Activated T-cell treated with anti-CD3 and anti-CD28 coated beads, Interleukin-2, amount 50 U/mL, for 48 hours (primary cell): ENCODE measurements at places on chromosomes 12 and 14.

GRCh38 chr12:98296462-98297079 is 218.8 kb upstream of the TMPO start:
- DNase-seq = no peak

GRCh38 chr14:96189281-96189711 is 15.3 kb upstream of the BDKRB2 start:
- DNase-seq = no peak

- DNase-seq = no peak
These were observed 4.6 kb downstream of the TTC7B start for GRCh38 chr14:90811641-90812040.

DNA sequence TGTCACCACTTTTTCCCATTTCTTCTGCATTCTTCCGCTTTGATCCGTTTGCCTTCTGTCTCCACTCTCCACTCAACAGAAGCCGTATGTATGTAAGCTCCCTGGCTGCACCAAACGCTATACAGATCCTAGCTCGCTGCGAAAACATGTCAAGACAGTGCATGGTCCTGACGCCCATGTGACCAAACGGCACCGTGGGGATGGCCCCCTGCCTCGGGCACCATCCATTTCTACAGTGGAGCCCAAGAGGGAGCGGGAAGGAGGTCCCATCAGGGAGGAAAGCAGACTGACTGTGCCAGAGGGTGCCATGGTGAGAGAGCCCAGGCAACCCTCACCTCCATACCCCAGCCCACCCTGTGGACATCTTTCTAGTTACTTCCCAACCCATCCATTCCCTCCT is 8.3 kb downstream of the GLI1 start:
- DNase-seq = no peak

- no peak for DNase-seq
These were observed 9.4 kb upstream of the LRRC10 start for GRCh38 chr12:69620077-69620476.

- no peak for DNase-seq
These were observed 59.5 kb downstream of the SEL1L start for GRCh38 chr14:81474148-81474492.

GRCh38 chr14:75736845-75737485 is 75.9 kb downstream of the TTLL5 start:
- no peak for DNase-seq

GRCh38 chr14:101852785-101853184 is 91.3 kb downstream of the PPP2R5C start:
- DNase-seq = no peak

DNA sequence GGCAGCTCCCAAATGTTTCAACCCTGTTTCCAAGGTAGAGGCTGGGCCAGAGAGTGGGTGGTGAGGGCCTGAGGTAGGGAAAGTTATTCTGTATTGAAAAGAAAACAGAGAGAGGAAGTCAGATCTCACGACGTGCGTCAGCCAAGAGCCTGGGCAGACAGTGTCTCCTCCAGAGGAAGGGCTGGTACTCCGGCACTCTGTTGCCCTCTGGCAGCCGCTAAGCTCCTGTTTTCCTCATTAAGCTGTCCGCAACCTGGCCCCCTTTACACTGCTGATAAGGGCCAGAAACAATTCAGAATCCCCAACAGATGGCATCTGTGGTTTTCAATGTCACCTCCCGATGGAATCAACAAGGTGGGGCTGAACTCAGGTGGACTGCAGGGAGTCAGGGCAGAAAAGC is 26.0 kb upstream of the LTBP2 start:
- DNase-seq = no peak
